ENCODE measurements at places on chromosomes 4 and X. TPM values are rescaled to one million over a fixed set of nuclear protein-coding genes. Genes with fewer than 3 reads are reported as not detected.

DNA sequence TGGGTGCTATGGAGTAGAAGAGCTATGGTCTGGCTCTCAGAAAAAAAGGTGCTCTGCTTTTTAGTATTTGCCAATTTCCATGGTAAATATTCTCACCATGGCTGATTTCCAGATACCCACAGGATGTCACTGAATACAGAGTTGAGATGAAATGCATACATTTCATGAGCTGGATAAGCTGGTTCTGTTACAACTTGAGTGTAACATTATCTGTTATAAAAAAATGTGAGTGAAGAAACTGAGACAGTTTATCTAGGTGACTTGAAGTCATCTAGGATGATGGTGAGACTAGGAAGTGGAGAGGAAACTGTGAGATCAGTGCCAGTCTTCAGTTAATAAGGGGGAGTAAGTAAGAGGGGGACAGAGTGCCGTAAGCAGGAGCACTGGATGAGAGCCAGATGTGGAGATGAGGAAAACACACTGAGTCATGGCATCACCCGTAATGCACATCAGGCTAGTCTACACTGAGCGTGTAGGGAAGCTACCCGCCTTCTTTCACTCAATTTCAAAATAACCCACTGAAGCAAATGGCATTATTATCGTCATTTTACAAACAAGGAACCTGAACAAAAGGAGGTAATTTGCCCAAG lies 5.0 kb downstream of the HPSE start:
- H3K27ac ChIP-seq: no peak overlapping the region
- H3K27me3 ChIP-seq: no peaks in the 10 kb centered on the region
- no peak overlapping the region for H3K4me3 ChIP-seq
- peaks cover 5% of the 10 kb centered on the region for H3K4me1 ChIP-seq
- no peak for DNase-seq
- no peaks in the 10 kb centered on the region for H3K36me3 ChIP-seq

GRCh38 chr4:74958881-74959280 lies 26.0 kb downstream of the PARM1 start:
- no peaks in the 10 kb centered on the region for H3K27me3 ChIP-seq
- DNase-seq: no peak
- no peaks in the 10 kb centered on the region for H3K4me1 ChIP-seq

FAM133A gene
- 0.33 TPM for total RNA-seq

GRIPAP1 gene
- total RNA-seq: 30.6 TPM

GALNTL6 gene
- not detected for total RNA-seq

NSUN7 gene
- total RNA-seq: 19.3 TPM

AGTR2 gene
- not detected for total RNA-seq
